ENCODE measurements at places on chromosomes 6 and 20.

- no peak for DNase-seq
Measured at GRCh38 chr6:11023032-11023431, 21.1 kb downstream of the ELOVL2 start.

GRCh38 chr20:41336711-41337492, 3.7 kb upstream of the LPIN3 start:
- no peak for DNase-seq

GRCh38 chr6:44356487-44356886, 14.0 kb downstream of the SPATS1 start:
- no peak for DNase-seq

- no peak for DNase-seq
Measured at GRCh38 chr6:998551-998950, 305.6 kb upstream of the EXOC2 start.

GRCh38 chr6:21928827-21929226, 335.3 kb downstream of the SOX4 start:
- no peak for DNase-seq

- no peak for DNase-seq
Measured at GRCh38 chr6:119858901-119859300, 509.3 kb upstream of the MAN1A1 start.

- peak; percentile 42 for DNase-seq
Measured at GRCh38 chr6:160534050-160534696, 129.9 kb downstream of the LPA start.

DNA sequence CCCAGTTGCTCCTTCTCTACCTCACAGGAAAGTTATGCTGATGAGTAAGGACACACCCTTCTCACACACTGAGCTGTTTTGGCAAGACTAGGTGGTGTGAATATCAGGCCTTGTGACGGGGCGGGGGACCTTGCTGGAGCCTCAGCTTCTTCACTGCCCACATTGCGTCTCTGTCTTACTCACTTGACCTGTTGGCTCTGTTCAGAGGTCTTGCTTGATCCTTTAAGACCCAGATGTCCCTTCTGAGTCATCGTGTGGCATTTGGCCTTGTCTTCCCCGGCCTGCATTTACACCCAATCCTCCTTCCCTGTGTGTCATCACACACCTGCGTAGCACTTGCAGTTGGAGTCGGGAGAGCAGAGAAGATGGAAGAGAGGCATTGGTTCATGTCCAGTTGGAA, 8.3 kb upstream of the PRND start:
- no peak for DNase-seq
